ENCODE measurements at places on chromosomes 5 and 9.

- DNase-seq: no peak
Measured at GRCh38 chr9:69760278-69760610, 433 bp upstream of the PTAR1 start.

- no peak for DNase-seq
Measured at GRCh38 chr5:124399426-124399961, 346.9 kb downstream of the ZNF608 start.

DNA sequence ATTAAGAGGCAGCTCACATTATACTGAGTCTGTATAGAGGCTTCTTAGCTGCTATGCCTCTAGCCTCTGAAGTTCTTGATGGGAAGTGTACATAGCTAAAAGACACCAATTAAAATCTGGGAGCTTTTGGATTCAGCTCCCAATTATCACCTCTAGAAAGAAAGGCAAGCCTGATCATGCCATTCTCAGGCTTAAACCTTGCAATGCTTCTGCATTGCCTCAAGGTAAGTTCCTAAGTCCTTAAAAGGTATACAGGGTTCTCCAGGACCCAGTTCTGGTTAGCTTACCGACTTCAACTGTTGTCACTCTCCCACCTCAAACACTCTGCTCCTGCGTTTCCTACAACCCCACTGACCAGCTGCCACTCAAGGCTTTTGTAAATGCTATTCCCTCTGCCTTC lies 17.5 kb upstream of the CCL28 start:
- DNase-seq: no peak

GRCh38 chr5:115169487-115170133 lies at the start of gene TRIM36:
TSS of gene TRIM36 (minus strand) at chr5:115169908. CDS start at chr5:115169634, 274 bp downstream.
- DNase-seq: peak; percentile 96

GRCh38 chr5:45252978-45253377 lies 443.2 kb downstream of the HCN1 start:
- no peak for DNase-seq

DNA sequence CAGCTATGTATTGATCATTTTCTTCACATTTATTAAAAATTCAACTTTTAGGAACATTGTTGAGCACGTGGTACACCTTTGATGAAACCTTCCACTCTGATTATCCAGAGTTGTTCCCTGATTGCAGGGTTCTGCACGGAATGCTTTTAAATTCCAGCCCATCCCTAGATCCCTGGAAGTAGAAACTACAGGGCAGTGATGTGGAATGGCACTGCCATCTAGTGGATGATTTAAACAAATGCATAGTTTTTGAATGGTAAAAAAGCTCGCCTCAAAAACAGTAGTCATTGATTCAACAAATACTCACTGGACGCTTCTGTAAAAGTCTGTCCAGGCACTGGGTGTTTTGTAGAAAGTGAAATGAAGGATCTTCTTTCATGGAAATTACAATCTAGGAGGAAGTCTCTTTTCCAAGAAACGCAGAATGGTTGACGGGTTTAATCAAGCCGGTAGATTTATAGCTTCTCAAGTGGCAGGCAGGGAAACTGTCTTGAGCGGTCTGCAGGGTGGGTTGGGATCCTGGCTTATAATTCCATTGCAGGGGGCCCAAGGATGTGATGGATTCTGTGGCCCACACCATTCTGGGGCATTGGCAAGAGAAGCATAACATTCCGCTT lies 118.4 kb downstream of the ARHGAP26 start:
- DNase-seq: no peak

Data from stimulated activated CD8-positive, alpha-beta memory T cell treated with anti-CD3 and anti-CD28 coated beads, Interleukin-4, amount 100 ng/mL, for 48 hours (primary cell).